ENCODE measurements at places on chromosomes 12 and 14. TPM values are rescaled to one million over a fixed set of nuclear protein-coding genes. Genes with fewer than 3 reads are reported as not detected.
A peak's percentile ranks its signal among the peaks of the same experiment; 100 is the strongest.

- no peak for DNase-seq
- H3K27me3 ChIP-seq = no peaks in the 10 kb centered on the region
- no peak overlapping the region for H3K27ac ChIP-seq
These were observed 84.1 kb upstream of the SLC38A2 start for GRCh38 chr12:46456356-46457334.

IGFBP6 gene
- 25.7 TPM for total RNA-seq

DNA sequence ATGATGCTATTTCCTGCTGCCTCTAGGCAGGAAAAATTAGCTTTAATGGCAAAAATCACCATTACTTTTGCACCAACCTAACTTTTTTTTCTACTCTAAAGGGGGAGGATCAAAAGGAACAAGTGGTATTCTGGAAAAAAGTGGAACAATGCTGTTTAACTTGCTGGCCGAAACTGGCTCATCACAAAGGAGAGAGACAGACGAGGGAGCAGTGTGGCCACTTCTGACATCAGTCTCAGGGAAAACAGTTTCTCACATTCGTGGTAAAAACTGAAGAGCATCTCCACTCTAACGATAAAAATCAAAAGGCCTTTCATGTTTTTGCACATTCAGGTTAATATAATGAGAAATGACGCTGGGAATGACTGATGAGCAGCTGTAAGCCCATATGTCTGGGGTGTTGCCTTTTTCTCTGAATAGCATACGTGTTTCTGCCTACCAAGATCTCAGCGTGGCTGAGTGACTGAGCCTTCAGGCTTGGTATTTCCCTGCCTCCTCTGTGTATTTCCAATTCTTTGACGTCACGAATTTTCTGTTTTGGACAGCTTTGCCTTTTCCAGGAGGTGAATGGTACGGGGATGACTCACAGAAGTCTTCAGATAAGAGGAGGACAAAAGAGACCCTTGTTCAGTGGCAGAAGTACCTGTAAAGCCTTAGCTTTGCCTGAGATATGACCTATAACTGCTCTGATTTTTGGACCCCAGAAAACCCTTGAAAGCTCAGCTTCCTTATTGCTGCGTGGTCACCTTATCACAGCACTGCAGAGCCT, 358.8 kb downstream of the GLT1D1 start:
- no peaks in the 10 kb centered on the region for H3K36me3 ChIP-seq
- H3K27ac ChIP-seq = peak overlapping the region; percentile 42
- DNase-seq = no peak
- H3K4me1 ChIP-seq = peaks cover 5% of the 10 kb centered on the region
- H3K4me3 ChIP-seq = no peak overlapping the region

- H3K4me1 ChIP-seq = peaks cover 6% of the 10 kb centered on the region
- no peaks in the 10 kb centered on the region for H3K36me3 ChIP-seq
- H3K4me3 ChIP-seq = no peak overlapping the region
- no peak overlapping the region for H3K27ac ChIP-seq
These were observed 91.7 kb downstream of the GALC start for GRCh38 chr14:87901236-87901635.

UNC79 gene
- total RNA-seq = 2.6 TPM

DNA sequence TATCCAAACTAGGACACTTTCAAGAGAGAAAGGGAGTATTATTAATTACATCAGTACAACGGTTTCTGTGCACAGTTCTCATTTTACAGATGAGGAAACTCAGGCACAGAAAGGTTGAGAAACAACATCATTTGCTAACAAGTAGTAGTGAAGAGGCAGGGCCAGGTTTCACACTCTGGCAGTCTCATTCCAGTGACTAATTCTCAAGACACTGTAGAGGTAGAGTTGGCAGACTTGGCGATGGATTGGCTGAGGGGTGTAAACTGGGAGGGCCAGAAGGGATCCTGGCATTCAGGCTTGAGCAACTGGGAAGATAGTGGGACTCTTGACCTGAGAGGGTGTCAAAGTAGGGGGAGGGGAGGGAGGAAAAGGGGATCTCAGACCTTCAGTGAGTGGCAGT, 73.8 kb upstream of the BDKRB2 start:
- H3K36me3 ChIP-seq = no peaks in the 10 kb centered on the region
- no peak for DNase-seq
- peaks cover 16% of the 10 kb centered on the region for H3K27me3 ChIP-seq
- no peak overlapping the region for H3K27ac ChIP-seq
- H3K4me1 ChIP-seq = peaks cover 4% of the 10 kb centered on the region
- H3K4me3 ChIP-seq = no peak overlapping the region

DNA sequence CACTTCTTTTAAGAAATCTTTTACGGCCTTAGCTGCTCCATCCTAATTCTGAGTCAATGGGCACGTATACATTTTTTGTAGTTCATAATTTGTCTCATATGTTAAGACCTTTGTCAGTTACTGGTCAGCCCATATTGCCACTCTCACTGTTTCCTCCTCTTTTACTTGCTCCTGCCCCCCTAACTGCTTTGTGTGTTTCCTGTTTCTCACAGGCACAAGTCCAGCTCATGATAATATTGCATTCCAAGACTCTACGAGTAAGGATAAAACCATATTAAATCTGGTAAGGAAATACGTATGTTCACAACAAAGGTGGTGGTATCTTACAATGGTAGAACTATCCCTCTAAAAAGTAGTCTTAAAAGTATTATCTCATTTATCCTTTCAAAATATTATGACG, 111.7 kb downstream of the DNAI7 start:
- DNase-seq = no peak
- no peak overlapping the region for H3K27ac ChIP-seq
- no peak overlapping the region for H3K4me3 ChIP-seq
- no peaks in the 10 kb centered on the region for H3K36me3 ChIP-seq

DNA sequence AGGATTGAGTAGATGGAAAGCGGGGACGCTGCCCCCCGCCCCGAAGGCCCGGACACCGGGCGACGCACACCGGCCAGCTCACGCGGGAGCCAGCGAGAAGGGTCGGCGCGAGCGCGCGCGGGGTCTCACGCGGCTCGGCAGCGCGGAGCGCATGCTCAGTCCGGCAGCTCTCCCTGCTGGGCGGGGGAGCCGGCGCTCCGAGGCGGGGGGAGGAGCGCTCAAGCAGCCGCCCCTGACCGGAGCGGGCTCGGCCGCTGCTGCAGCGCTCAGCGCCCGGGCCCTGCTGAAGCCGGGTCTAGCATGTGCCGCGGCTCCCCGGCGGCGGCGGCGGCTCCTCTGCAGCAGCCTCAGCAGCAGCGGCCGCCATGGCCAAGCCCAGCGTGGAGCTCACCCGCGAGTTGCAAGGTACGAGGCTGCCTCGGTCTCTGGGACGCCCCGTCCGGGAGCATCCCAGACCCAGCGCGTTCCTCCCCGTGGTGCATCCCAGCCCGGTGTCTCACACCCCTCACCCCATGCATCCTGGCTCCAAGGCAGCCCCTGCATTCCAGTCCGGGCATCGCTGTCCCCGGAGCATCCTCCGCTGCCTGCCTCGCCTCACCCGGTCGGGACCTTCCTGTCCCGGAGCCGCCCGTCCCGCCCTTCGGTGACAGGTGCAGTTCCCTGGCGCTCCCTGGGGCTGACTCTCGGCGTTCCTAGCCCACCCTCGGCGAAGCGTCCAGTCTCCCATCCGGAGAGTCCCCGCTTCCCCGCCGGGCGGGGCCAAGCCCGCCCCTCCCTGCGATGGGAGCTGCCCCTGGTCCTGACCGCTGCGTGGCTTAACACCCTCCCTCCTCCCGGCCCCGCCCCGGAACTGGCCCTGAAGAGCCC, at the start of gene CARMIL3:
TSS of gene CARMIL3 (plus strand) at position 221 of the 867 bp plus-strand sequence. CDS start at position 366, 145 bp downstream.
- no peaks in the 10 kb centered on the region for H3K36me3 ChIP-seq
- H3K4me3 ChIP-seq = peak within 1 kb of the TSS; percentile 71
- H3K27ac ChIP-seq = peak within 1 kb of the TSS; percentile 88
- peaks cover 12% of the 10 kb centered on the region for H3K4me1 ChIP-seq
- DNase-seq = peak; percentile 61
- peaks cover 19% of the 10 kb centered on the region for H3K27me3 ChIP-seq

BMP4 gene
- 2.7 TPM for total RNA-seq

DNA sequence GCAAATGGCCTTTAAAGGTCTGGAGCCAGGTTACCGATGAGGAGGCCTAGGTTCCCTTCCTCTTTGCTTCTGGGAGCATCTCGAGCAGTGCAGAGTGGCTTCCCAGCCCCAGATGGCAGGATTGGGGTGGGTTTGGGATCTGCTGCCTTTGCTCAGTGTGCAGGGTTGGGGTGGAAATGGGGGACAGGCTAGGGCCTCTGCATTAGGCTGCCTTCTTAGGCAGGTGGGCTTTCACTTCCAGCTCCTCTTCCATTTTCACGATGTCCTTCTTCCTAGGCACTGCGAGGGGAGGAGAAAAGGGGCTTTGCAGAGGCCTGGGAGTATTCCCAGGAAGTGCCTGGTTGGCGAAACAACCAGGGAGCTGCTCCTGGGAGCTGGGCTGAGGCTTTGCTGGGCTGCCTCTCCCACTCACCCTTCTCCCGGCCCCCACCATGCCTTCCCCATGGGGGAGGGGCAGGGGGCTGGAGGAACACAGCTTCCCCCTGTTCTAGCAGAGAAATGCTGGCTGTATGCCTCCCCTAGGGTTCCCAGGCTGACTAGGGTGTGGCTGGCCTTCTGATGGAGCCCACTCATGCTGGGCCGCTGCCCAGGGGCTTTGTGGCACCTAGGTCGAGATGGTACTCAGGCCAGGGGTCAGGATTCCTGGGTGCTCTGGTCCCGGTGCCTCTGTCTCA, 2.4 kb downstream of the NR4A1 start:
- H3K4me1 ChIP-seq = peaks cover 29% of the 10 kb centered on the region
- no peak overlapping the region for H3K4me3 ChIP-seq
- peaks cover 5% of the 10 kb centered on the region for H3K27me3 ChIP-seq
- H3K27ac ChIP-seq = no peak overlapping the region
- H3K36me3 ChIP-seq = peaks cover 1% of the 10 kb centered on the region
- no peak for DNase-seq

OR4E2 gene
- total RNA-seq = not detected

EIF2B2 gene
- total RNA-seq = 36.7 TPM

DNA sequence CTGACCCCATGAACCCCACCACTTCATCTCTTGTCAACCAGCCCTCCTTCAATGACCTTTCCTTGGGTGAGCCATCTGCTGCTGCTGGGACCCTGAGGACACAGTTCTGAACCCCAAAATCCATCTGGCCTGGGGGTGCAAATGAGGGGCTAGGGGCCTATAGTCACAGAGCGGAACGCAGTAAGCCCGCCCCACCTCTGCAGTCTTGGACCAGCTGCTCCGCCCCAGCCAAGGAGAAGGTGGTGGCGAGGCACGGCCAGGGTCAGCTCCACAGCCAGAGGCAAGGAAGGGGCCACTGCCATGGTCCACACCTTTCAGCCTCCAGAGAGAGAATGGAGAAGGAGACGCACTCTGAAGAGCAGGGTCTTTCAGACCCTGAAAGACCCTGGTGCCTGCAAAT, 5.1 kb downstream of the TMEM179 start:
- no peak for DNase-seq
- no peak overlapping the region for H3K4me3 ChIP-seq
- peaks cover 9% of the 10 kb centered on the region for H3K27me3 ChIP-seq

GRCh38 chr14:68404146-68404527, 388.7 kb downstream of the ZFP36L1 start:
- peaks cover 8% of the 10 kb centered on the region for H3K4me1 ChIP-seq
- H3K36me3 ChIP-seq = no peaks in the 10 kb centered on the region
- no peaks in the 10 kb centered on the region for H3K27me3 ChIP-seq
- H3K4me3 ChIP-seq = no peak overlapping the region
- DNase-seq = no peak
- H3K27ac ChIP-seq = no peak overlapping the region

KRT3 gene
- not detected for total RNA-seq

GLIPR1L1 gene
- not detected for total RNA-seq

DNA sequence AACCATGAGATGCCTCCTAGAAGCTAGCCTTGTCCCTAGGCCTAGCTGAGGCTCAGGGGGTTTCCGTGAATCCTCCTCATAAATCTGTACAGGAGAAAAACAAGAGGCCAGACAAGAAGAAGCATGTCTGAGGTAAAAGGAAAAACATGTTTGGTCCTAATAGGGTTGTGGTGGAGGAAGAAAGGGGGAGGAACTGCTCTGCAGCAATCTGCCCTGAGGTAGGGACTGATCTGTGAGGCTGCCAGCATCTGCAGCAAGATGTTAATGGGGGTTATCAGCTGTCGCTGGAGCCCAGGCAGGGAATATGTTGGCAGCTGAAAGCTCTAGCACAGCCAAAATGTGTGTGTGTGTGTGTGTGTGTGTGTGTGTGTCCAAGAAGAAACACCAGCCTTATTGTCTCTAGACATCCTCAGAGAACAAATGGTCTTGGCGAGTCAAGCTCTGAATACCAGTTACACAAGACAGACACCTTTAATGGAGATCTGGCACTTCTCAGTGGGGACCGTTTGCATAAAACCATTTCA, 218.5 kb downstream of the NUAK1 start:
- H3K27ac ChIP-seq = no peak overlapping the region
- H3K4me1 ChIP-seq = peaks cover 1% of the 10 kb centered on the region
- H3K36me3 ChIP-seq = peaks cover 1% of the 10 kb centered on the region
- no peak overlapping the region for H3K4me3 ChIP-seq

GRCh38 chr12:81597928-81598604, 161.1 kb downstream of the PPFIA2 start:
- H3K27ac ChIP-seq = no peak overlapping the region
- no peak for DNase-seq

GRCh38 chr12:130953771-130954543, at the start of gene ADGRD1:
Gene ADGRD1 (plus strand): TSS chr12:130953907. CDS start chr12:130954466, 559 bp downstream.
- peaks cover 27% of the 10 kb centered on the region for H3K4me1 ChIP-seq
- peak within 1 kb of the TSS; percentile 85 for H3K27ac ChIP-seq
- H3K4me3 ChIP-seq = peak within 1 kb of the TSS; percentile 38

DNA sequence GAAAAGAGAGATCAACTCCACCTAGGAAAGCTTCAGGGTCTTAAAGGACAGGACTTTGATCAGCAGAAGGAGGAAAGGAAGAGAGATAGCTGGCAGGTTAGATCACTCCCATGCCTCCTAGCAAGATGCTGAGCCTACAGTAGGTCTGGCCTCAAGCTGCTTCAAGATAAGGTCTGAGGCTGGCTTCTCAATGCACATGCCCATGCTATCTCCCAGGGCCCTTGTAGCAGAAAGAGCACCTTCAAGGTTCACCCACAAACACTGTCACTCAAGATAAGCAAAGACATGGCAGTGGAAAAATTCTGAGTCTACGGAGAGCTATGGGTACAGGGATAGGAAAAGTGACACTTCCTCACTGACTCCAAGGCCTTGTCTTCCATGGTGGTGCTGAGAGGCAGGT, 14.3 kb downstream of the REM2 start:
- H3K4me1 ChIP-seq = no peaks in the 10 kb centered on the region
- H3K36me3 ChIP-seq = peaks cover 15% of the 10 kb centered on the region
- no peak overlapping the region for H3K27ac ChIP-seq

DNA sequence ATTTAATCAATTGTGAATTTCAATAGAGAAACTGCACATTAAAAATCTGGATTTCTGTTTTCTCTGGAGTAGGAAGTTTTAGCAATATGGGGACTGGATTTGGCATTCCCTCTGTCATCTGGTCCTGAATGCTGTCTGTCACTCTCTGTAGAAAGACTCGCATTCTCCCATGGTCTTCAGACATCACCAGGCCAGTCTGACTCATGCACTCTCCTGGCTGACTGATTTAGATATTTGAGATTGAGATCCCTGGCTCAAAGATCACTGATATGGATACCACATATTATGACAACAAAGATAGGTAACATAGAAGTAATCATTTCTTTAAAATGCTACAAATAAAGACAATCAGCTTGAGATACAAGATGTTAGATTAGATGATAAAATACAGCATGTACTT, 524.5 kb downstream of the GALC start:
- H3K36me3 ChIP-seq = no peaks in the 10 kb centered on the region
- DNase-seq = no peak
- H3K27me3 ChIP-seq = no peaks in the 10 kb centered on the region
- H3K4me3 ChIP-seq = no peak overlapping the region

ACSS3 gene
- 15.9 TPM for total RNA-seq

Measured in progenitor cell of endocrine pancreas (in vitro differentiated cells).